ENCODE measurements at places on chromosomes 1 and 21.

- no peak for DNase-seq
Observed at GRCh38 chr1:65995336-65995735, 202.6 kb downstream of the PDE4B start.

GRCh38 chr1:45033356-45033755, 21.3 kb downstream of the UROD start:
- no peak for DNase-seq

- DNase-seq, result no peak
Observed at GRCh38 chr1:903305-903704, 20.4 kb upstream of the SAMD11 start.

DNA sequence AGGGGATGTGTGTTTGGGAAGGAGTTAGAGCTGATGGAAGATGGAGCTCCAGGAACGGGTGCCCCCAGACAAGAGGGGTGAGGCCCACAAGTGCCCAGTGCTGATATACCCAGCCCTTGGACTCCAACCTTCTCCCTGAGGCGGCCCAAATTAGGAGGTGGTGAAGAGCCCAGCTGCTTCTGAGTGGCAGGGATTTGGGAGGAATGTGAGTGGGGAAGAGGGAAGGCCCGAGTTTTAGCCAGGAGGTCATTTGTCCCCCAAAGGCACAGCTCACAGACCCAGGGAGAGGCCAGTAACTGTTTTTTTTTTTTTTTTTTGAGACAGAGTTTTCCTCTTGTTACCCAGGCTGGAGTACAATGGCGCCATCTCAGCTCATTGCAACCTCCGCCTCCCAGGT, 1.2 kb upstream of the PADI2 start:
- DNase-seq, result no peak

DNA sequence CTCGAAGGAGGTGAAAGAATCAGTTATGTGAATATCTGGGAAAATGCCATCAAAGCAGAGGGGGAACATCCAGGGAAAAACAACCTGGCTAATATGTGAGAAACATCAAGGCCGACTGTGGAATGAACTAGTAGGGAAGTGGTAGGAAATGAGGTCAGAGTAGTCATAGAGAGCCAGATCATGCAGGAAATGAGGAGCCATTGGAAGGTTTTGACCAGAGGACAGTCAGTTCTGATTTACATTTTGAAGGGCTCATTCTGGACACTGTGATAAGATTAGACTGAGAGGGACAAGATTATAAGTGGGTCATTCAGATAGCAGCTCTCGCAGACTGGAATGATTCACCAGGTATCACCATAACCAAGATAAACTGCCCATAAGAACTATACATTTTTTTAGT, 63.7 kb downstream of the SYT14 start:
- no peak for DNase-seq

GRCh38 chr1:173888749-173889148, 20.6 kb downstream of the ZBTB37 start:
- DNase-seq, result no peak

DNA sequence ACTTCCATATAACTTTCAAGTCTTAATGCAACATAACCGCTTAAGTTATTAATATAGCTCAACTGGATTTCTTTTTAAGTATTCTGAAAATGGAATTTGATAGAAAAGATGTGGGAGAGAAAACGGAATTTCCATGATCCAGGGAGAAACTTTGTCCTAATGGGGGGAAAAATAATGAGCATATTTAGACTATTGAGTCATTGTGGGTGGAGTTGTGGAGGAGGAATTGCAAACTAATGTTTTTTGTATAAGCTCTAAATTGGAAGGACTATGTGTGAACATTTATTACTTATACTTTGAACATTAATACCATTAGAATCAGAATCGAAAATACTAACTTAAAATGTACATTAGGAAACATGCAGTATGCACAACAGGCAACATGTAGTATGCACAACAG, 159.9 kb upstream of the NEGR1 start:
- no peak for DNase-seq

GRCh38 chr1:201022820-201023516, 546 bp downstream of the KIF21B start:
- no peak for DNase-seq

DNA sequence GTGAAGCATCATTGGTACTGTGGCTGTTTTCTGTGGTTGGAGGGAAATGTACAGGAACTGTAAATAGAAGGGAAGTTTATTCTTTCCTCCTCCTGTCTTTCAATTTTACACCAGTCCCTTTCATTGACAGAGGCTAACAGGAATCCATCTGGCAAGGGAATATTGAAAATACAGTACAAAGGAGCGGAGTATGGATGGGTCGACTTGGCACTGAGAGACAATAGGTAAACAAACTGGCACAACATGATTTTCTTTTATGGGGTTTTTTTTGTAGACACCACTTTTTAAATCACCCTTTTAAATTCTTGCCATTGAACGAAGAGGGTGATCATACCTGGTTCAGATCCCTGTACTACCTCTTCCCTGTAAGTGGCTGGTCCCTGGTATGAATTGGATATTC, 341.3 kb downstream of the RWDD3 start:
- DNase-seq, result no peak

DNA sequence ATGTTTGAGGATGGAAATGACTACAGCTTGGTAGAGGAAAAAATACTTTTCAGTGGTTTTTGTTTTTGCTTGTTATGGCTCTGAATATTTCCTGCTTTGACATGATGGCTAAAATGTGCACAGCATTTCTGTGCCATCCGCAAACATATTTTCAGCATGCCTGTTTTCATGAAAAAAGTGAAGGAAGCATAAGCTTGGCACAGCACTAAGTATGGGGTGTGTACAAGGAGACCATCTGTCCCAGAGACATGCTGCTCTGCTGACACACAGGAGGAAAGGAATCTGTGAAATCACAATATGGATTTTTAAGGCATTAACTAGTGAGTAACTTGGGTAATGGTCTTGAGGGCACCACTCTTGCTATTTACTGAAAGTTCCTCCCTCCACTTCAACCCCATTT, 595.5 kb downstream of the RWDD3 start:
- no peak for DNase-seq

DNA sequence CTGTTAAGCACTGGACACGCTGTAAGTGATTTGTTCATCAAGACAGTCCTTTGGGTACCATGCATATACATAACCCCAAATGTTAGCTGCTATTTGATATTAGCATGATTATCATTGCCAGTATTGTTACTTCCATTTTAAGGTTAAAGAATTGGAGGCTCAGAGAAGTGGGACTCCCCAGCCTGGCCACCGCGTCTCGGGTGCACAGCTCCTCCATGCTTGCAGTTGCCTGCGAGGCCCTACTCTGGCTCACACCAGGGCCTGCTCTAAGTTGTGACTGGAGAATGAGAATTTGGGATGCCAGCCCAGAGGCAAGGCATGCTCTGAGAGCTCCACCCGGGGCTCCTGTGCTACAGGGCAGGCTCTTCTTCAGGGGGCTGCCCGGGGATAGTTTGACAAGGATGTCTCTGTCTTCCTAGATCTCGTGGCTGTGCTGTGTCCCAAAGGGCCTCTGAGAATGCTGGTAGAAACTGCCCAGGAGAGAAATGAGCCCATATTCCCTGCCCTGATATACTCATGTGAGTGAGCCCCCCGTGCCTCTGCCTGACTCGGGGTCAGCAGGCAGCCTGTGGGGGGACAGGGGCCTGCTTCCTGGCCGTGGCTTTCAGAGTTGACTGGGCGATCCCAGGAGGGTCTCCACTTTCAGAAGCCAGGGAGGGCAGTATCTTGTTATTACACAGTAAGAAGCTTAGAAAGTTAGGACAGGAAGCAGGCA, 19.4 kb downstream of the PSEN2 start:
- DNase-seq, result no peak

GRCh38 chr1:90778486-90778885, 61.4 kb upstream of the BARHL2 start:
- no peak for DNase-seq

DNA sequence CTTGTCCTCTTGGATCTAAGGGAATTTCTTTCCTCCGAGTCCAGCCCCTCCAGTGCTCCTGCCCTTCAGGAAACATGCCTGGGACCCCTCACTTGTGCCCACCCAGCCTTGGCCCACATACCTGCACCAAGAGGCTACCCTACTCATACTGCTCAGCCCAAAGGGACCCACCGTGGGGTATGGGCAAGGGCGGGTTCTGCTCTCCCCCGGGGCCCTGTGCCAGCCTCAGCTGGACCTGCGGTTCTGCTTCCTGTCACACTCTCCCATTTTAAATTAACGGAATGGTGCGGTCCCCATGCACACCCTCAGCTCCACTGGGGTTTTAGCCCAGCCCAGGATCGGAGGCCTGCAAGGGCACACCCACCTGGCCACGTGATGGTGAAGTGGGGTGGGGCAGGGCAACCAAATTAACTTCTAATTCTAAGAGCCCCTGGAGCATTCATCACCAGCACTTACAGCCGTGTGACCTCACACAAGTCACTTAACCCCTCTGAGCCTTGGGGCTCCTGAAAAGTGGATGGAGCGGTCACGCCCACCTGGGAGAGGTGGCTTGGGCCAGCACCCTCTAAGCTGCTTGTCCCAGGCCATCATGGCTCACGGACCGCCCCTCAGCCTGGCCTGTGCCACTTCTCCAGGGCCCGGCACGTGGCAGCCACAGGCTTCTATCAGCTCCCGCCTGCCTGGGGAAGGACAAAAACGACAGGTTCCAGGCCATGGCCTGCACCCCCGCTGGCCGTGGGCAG, 28.3 kb downstream of the TP73 start:
- DNase-seq, result no peak

DNA sequence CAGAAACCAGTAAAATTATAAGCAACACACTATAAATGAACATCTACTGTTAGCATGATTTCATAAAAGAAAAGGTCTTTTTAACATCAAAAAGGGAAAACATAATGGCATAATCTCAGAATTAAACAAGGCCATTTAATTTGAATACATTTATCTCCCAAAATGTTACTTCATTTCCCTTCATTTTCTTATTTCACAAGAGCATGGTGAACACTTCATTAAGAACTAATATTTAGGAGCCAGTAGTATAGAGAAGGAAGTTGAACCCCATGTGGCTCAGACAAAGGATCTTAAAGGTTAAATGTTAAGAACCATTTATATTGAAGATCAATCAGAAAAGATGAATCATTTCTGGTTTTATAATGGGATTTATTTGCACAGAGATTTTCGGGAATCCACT, 981.7 kb downstream of the TTLL7 start:
- DNase-seq, result no peak

All from heart left ventricle (tissue), 16 donors.